ENCODE measurements at places on chromosomes 16 and 17. TPM values are rescaled to one million over a fixed set of nuclear protein-coding genes. Genes with fewer than 3 reads are reported as not detected.

GRCh38 chr17:57852955-57853328, 3.1 kb upstream of the MRPS23 start:
- no peak for DNase-seq

The NPIPA3 gene
- total RNA-seq: 0.94 TPM

GRCh38 chr16:15919331-15919730, 30.1 kb upstream of the ABCC1 start:
- DNase-seq: no peak

The CIITA gene
- 0.47 TPM for total RNA-seq

GRCh38 chr17:4610162-4610561, 25.8 kb downstream of the SMTNL2 start:
- DNase-seq: no peak

The DPEP2 gene
- total RNA-seq: not detected

DNA sequence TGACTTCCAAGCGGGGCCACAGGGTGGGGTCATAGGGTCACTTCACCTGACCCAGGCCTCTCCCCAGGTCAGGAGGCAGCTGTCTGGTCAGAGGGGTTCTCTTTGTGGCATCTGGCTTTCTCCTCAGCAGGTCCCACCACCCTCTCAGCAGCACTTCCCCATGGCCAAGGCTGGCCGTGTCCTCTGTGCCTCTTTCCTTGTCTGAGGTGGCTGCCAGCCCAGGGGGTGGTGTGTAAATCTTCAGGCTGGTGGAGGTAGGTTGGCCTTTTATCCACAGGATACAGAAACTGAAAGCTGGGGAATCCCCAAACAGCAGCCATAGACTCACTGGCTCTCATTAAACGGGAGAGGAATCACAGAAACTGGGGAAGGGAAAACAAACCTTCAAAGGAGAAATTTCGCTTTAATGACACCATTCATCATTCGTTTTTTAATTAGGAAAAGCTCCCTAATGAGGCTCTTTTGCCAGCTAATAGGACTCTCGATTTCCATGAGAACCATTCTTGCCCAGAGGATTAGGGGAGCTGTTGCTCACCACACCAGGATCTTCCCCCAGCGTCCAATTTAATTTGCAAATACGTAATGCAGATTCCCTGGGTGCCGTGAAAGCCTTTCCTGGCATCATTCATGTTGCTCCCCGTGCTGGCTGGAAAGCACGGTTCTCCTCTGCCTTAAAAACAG, 18.0 kb downstream of the C17orf75 start:
- no peak for DNase-seq

The SLC47A1 gene
- 3.1 TPM for total RNA-seq

- DNase-seq: no peak
Measured at GRCh38 chr16:17193566-17194100, 277.1 kb downstream of the XYLT1 start.

DNA sequence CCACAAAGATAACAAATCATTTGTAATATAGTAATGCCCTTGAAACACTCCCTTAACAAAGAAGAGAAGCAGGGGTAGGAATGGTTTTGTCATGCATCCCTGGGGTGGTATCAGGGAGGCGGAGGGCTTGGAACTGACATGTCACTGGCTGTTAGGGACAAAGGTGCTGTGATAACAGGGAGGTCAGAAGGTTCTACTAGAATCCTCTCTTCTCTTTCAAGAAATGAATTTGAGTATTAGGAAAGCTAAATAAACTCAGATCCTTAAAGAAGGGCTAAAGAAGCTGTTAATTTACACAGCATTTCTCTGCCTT, 65.4 kb upstream of the ADAMTS18 start:
- DNase-seq: no peak

The PRSS27 gene
- total RNA-seq: 1.6 TPM

GRCh38 chr17:32917081-32917480, 10.9 kb upstream of the TMEM98 start:
- no peak for DNase-seq

- DNase-seq: peak; percentile 47
Measured at GRCh38 chr16:82509691-82510430, 116.9 kb upstream of the CDH13 start.

DNA sequence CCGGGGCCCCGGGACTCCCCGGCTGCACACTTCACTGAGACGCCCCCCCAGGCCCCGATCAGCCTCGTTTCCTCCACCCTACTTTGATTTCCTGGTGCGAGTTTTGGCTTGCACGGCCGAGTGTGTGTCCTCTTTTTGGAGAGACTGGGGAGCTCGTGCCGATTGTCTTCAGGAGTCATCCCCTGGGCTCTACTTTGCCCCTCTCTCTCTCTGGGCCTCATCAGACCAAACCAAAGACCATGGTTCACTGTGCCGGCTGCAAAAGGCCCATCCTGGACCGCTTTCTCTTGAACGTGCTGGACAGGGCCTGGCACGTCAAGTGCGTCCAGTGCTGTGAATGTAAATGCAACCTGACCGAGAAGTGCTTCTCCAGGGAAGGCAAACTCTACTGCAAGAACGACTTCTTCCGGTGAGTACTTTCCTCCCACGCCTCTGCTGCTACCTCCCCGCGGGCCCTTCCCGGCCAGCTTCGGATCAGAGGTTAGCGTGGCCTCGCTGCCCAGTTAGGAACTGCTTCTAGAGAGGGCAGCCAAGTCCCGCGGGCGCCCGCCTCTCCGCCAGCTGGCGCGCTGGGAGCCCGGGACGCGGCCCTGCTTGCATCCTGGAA, 787 bp downstream of the LHX1 start:
- no peak for DNase-seq

DNA sequence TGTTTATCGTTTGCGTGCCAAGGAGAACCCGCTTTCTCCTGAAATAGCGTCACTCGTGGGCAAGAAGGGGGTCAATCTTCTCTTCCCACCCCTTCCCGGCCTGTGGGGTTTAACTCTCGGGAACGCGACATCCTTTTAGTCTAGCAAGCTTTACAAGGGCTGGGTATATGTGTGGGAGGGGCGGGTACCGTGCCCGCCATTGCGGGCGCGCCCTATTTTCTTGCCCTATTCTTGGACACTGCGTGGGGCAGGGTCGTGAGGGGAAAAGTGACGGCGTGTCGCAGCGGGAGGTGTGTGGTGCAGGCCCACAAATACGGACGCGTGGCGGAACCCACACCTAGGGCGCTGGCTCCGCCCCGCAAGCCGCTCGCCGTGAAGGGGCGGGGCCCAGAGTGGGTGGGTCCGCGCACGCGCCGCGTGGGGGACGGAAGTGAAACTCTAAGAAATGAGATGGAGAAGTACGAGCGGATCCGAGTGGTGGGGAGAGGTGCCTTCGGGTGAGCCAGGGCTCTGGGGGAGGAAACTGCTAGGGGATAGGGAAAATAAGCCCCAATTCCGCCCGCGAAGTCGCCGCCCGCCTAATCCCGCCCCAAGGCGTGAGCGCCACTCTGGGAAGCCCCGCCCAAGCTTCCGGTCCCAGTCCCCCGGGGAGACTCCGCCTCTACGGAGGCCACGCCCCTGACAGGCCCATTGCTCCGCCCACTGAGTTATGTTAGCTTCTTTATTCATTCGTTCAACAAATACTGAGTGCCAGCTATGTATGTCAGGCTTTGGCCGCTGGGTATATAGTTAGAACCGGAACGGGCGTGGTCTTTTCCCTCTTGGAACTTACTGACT, at the start of gene NEK8:
NEK8 (plus strand) TSS at position 425 of the 837 bp plus-strand sequence; CDS start at position 451, 26 bp downstream.
- peak; percentile 82 for DNase-seq

DNA sequence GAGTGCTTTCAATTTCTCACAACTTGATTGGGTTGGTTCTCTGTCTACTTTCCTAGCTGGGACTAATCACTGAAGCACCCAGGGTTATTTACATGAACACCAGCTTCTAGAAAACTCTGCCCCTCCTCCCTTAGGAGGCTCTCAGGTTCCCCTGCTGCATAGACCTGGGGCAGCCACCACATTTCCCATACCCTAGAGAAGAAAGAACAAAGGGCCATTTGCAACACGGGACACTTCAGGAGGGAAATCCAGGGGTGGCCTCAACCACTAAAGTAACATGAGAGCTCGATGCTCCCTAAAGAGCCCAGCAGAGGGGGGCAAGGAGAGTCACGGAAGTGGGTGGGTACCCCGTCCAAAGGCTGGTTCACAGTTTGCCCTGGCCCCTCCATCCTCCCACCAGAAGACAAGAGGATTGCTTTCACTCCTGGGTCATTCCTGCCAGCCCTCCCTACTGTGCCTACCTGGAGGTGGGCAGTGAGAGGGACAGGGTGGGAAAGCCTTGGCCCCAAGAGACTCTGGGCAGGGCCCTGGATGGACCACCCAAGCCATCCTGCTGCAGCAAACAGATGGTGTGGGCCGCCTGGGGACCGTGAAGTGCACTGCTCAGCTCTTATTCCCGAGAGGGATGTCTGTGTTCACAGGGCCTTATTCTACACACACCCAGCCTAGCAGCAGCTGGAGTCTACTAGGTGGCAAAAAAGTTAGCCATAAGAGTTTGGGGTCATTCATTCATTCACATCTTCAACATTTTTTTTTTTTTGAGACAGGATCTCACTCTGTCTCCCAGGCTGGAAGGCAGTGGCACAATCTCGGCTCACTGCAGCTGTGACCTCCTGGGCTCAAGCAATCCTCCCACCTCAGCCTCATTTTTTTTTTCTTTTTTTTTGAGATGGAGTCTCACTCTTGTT, 392.1 kb downstream of the SOX9 start:
- DNase-seq: no peak

The CD300LB gene
- total RNA-seq: not detected

GRCh38 chr16:82954224-82954929, 327.6 kb downstream of the CDH13 start:
- DNase-seq: no peak

- no peak for DNase-seq
Measured at GRCh38 chr17:7579001-7579833, at the start of gene CD68. TSS of gene CD68 (plus strand) at chr17:7579638. CDS start at chr17:7579678, 40 bp downstream.

The TNFRSF17 gene
- not detected for total RNA-seq

The TVP23A gene
- total RNA-seq: 15.1 TPM

The MYL11 gene
- total RNA-seq: 6.1 TPM

- DNase-seq: no peak
Measured at GRCh38 chr16:88596483-88596882, 26.3 kb downstream of the ZC3H18 start.

The ERN2 gene
- total RNA-seq: not detected

The SCGB1C2 gene
- not detected for total RNA-seq

- no peak for DNase-seq
Measured at GRCh38 chr17:50059256-50059655, 3.3 kb downstream of the ITGA3 start.

DNA sequence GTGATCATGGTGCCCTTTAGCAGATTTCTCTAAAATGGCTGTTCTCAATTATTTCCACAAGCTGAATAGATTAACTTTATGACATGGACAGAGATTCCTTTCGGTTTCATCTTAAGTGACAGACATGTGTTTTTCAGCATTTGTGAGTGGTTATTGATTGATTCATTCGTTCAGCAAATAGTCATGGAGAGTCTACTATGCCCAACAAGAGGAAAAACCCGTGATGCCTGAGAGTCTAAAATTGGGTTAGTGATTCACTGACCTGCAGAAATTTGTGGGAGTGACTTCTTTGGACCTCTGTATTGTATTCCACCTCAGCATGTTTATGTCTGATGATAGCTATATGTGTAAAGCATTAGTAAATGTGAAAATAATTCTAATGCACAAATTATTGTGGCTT, 28.0 kb upstream of the DUSP14 start:
- DNase-seq: no peak

- DNase-seq: no peak
Measured at GRCh38 chr17:2375406-2375805, 25.5 kb downstream of the MNT start.

DNA sequence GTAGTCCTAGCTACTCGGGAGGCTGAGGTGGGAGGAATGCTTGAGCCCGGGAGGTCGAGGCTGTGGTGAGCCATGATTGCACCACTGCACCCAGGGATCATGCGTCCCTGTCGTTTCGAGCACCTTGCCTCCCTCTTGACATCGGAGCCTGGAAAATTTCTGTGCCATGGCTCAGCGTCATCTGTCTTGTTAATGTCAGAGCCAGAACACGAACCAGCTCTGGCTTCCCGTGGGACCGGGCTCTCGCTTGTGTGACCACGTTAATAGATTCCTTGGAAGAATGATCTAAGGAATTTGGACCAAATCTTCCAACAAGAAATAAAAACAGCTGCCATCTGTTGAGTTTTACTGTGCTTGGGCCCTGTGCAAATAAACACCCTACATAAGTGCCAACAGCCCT, 117.7 kb downstream of the ABCC1 start:
- DNase-seq: no peak

The KRTAP4-5 gene
- total RNA-seq: not detected

DNA sequence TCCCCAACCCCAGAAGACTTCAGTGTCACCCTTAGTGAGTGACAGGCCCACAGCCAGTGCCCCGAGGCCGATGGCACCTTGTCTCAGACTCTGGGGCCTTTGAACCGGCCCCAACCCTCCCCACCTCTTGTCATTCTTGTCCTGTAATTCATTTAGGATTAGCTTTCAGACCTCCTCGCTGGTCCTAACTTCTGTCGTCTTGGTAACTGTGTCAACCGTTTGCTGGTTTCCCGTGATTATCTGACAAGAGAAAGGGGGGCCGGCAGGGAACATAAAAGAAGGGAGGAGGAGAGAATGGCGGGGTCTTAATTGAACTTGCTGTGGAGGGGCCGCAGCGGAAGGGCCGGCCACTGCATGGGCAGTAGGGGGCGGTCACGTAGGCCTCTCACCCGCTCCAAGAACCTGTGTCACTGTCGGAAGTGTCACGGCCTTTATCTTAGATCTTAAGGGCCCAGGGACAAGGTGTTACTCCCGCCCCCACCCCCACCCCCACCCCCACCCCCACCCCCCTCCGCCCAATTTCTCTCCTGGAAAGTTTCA, 46.5 kb upstream of the GSE1 start:
- DNase-seq: no peak

GRCh38 chr16:17773698-17774101, 302.9 kb upstream of the XYLT1 start:
- DNase-seq: no peak

GRCh38 chr16:9007177-9007794, 43.6 kb upstream of the USP7 start:
- DNase-seq: peak; percentile 37

GRCh38 chr17:46989637-46990431, 10.8 kb upstream of the RPRML start:
- no peak for DNase-seq

DNA sequence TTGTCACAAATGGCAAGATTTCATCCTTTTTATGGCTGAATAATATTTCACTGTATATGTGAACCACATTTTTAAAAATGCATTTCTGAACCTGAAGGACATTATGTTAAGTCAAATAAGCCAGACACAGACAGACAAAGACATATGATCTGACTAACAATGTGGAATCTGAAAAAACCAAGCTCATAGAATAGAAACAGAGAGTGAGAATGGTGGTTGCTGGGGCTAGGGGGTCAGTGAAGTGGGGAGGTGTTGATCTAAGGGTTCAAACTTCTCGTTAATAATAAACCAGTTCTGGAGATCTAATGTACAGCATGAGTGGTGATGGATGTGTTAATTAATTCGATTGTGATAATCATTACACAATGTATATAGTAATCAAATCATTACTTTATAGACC, 475.1 kb downstream of the WWOX start:
- no peak for DNase-seq

The SLC16A13 gene
- 0.47 TPM for total RNA-seq

- DNase-seq: no peak
Measured at GRCh38 chr17:45123930-45124796, 8.2 kb downstream of the PLCD3 start.

The ARHGDIG gene
- total RNA-seq: 35.9 TPM
